ENCODE measurements at places on chromosomes 2 and 18.

DNA sequence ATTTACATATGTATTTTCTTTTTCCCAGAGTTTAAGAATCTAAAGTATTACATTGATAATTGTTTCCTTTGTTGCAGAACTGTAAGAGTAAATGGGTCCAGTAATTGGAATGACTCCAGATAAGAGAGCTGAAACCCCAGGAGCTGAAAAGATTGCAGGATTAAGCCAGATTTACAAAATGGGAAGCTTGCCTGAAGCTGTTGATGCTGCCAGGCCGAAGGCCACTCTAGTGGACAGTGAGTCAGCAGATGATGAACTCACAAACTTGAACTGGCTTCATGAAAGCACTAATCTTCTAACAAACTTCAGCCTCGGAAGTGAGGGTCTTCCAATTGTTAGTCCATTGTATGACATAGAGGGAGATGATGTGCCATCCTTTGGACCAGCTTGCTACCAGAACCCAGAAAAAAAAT, 183.8 kb upstream of the STON1 start:
- DNase-seq: no peak

DNA sequence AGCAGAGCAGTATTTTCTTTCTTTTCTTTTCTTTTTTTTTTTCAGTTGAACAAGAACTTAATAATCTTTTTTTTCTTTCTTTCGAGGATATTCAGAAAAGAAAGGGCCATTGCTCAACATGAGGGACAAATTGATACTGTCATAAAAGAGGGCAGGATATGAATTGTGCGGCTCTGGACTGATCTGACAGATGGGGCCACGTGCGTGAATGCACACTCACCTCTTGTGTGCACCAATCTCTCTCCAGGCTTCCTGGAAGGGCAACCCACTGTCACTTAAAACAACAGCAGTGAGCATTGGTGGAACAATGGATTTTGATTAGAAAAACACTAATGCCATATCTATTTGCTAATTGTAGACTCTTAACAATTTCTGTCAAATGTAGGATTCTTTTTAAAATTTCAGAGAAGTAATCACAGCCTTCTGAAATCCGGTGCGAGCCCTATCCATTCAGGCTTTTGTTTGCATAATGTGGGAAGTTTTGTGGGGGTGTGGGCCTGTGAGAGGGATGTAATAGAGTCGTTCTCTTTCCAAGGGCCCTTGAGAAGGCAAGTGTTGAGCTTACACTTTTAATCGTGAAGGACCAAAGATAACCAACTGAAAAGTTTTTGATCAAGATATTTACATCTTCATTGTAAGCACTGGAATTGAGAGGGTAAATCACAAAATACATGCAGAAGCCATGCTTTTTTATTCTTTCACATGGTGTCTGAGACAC, 298.8 kb downstream of the SP3 start:
- no peak for DNase-seq

GRCh38 chr2:217108086-217108485, 248.2 kb upstream of the TNP1 start:
- no peak for DNase-seq

GRCh38 chr18:42264497-42264896, 309.5 kb downstream of the PIK3C3 start:
- no peak for DNase-seq

GRCh38 chr2:203453858-203454451, 81.1 kb downstream of the RAPH1 start:
- no peak for DNase-seq

- no peak for DNase-seq
Observed at GRCh38 chr2:151177756-151178155, 83.9 kb downstream of the RBM43 start.

DNA sequence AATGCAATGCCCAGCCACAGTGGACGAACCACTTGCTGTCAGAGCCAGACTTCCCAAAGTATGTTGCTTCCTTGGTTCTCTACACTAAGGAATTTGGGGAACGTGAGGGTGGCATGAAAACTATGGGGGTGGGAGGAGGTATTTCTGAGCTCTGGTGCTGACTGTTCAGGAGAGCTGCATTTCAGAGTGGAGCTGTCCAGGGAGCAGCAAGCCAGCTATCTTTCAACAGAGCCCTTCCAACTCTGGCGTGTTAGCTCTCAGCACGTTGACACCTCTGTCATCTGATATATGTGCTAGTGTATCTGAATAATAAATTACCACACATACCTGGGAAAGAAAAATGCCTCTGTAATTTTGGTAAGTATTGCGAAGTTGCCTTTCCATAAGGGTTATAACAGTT, 66.1 kb downstream of the SAP130 start:
- no peak for DNase-seq

- no peak for DNase-seq
Observed at GRCh38 chr18:24741965-24742724, 281.7 kb downstream of the HRH4 start.

GRCh38 chr2:174328114-174328960, 6.4 kb upstream of the SP9 start:
- DNase-seq: no peak

DNA sequence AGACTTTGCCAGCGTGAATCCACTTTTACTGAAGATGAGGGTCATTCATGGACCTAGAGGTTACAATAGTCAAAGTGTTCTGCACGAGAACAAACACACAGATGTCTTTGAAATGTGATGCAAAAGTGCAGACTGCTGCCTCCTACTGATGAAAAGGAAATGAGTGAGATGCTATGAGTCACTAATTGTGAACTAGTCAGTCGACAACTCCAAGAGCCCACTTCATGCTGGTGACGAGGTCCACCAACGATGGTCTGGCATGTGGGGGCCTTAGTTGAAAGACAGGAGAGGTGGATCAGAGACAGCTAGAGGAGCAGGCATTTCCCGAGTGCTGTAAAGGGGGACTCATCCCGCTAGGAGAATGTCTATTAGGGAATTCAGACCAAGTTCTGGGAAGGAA, 17.1 kb upstream of the ZNF236 start:
- DNase-seq: no peak

GRCh38 chr2:3460156-3460555, 59.2 kb downstream of the ADI1 start:
- no peak for DNase-seq

- DNase-seq: no peak
Observed at GRCh38 chr2:203175371-203175770, 63.4 kb upstream of the CYP20A1 start.

DNA sequence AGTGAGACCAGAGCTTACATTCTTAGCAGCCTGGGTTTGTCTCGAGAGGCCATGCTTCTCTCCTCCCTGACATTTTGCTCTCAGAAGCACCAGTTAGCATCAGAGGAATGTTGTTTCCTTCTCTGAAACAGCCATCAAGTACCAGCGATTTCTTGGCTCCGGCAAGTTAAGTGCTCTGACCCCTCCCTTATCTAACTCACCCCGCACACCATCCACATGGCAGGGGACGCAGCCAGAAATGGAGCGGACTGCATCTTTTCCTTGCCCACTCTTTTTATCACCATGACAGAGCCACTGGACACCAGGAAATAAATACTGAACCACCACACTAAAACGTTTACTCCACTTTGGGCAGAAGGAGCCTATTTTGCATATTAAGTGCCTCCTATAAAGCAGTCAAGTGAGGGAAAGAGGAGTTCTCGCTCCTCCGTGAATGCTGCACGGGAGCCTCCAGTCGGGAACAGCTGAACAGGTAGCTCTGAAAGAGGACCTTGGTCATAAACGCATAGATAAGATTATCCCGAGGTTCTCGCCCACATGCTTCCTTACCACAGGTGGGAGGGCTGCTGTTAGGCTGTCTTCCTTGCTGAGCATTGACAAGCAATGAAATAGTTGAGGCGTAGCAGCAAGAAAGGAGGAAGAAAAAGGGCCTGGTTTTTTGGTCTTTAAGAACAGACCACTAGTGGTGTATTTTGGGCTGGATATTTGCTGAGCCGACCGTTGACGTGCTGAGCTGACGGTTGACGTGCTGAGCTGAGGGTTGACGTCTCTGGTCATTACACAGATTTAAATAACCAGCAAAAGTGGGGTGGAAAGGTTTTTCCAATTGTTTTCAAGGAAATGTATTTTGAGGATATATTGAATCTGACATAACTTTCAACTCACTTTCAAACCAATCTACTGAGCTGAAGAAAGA, 71.4 kb upstream of the ITGB6 start:
- no peak for DNase-seq

All from activated CD8-positive, alpha-beta memory T cell treated with anti-CD3 and anti-CD28 coated beads, Interleukin-2, amount 50 U/mL, for 4 hours (primary cell).